ENCODE measurements at places on chromosomes 5 and 9.

DNA sequence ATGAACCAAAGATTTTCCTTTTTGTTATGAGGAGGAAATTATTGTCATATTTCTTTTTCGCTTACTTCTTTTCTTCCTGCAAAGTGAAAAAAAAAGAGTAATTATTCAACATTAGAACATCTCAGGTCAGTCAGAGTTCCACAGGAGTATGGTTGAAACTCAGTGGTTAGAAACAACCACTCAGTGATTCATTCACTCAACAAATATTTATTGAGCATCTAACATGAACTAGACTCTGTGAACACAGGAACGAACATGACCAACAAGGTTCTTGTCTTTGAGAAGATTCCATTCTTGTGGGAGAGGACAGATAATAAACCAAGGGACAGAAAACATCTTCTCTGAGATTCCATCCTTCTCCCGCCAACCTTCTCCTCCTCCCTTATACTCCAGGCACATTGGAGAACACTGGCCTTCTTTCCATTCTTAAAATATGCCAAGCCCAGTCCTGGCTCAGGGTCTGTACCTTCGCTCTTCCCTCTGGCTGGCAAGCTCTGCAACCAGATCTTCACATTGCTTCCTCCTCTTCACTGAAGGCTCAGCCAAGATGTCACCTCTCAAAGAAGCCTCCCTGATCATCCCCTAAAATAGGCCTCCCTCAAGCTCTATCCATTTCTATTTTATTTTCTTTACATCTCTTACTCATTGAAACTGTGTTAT is 6.8 kb upstream of the GRAMD2B start:
- no peak for DNase-seq

DNA sequence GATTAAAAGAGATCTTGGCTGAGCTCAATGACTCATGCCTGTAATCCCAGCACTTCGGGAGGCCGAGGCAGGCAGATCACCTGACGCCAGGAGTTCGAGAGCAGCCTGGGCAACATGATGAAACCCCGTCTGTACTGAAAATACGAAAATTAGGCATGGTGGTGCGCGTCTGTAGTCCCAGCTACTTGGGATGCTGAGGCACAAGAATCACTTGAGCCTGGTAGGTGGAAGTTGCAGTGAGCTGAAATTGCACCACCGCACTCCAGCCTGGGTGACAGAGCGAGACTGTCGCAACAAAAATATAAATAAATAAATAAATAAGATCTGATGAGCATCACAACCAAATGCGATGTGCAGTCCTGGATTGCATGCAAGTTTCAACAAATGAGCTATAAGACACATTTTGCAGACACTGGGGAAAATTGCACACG is 8.7 kb upstream of the ENG start:
- no peak for DNase-seq

DNA sequence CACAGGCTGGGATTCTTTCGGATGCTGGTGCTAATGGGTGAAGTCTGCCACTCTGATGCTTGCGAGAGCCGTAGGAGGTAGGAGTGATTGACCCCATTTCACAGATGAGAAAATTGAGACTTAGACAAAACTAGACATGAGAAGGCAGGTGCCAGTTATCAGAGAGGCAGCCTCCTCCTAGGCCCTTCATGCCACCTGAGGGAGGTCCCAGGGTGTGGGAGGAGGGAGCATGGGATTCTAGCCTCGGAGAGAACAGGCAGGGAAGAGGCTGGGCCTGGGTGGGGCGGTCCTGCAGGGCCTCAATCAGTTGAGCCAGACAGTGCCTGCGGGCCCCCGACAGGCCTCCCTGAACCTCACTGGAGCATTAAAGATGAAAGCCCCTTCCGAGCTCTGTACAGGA is 112.4 kb downstream of the COL23A1 start:
- no peak for DNase-seq

DNA sequence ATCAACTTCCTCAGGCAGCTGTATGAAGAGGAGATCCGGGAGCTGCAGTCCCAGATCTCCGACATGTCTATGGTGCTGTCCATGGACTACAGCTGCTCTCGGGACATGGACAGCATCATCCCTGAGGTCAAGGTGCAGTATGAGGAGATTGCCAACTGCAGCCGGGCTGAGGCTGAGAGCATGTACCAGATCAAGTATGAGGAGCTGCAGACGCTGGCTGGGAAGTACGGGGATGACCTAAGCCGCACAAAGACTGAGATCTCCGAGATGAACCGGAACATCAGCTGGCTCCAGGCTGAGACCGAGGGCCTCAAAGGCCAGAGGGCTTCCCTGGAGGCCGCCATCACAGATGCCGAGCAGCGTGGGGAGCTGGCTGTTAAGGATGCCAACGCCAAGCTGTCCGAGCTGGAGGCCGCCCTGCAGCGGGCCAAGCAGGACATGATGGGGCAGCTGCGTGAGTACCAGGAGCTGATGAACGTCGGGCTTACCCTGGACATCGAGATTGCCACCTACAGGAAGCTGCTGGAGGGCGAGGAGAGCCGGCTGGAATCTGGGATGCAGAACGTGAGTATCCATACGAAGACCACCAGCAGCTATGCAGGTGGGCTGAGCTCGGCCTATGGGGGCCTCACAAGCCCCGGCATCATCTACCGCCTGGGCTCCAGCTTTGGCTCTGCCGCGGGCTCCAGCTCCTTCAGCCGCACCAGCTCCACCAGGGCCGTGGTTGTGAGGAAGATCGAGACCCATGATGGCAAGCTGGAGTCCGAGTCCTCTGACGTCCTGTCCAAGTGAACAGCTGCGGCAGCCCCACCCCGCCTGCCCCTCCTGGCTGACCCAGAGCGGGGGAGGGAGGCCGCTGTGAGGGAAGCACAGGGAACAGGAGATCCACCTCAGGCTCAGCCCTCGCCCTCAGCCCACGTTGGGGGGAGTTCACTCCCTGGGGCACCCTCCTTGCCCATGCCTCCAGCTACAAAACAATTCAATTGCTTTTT is 84.0 kb downstream of the SEC61B start:
- no peak for DNase-seq

DNA sequence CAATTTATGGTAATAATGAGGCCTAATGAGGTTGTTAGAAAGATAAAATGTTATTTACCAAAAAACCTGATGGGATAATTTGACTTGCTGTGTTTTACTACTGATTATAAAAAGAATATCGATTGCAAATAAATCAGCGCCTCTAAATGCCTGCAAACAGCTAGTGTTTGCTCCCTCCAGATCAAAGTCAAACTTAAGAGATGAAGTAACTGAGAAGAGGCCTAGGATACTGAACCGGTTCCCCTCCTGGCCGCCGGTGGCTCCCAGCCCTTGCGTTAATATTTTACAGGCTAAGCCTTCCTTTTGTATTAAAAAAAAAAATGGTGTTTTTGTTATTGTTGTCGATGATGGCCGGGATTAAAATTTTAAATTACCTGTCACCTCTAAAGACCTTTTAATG is 2.6 kb downstream of the IRX1 start:
- DNase-seq: no peak

DNA sequence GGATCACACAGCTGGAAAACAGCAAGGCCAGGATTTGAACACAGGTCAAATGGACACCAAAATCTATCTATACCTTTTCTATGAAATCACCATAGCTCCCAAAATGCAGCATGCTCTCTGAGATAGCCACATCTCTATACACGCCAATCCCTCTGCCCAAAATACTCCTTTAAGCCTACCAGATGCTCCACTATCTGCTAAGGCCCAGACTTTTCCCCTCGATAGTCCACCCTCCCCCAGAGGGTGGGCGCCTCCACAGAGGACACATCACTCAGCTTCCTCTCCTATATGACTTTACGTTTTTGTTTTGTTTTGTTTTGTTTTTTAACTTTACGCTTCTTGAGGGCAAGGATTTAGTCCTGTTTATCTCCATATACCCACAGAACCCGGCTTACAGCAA is 46.8 kb downstream of the MTMR12 start:
- no peak for DNase-seq

DNA sequence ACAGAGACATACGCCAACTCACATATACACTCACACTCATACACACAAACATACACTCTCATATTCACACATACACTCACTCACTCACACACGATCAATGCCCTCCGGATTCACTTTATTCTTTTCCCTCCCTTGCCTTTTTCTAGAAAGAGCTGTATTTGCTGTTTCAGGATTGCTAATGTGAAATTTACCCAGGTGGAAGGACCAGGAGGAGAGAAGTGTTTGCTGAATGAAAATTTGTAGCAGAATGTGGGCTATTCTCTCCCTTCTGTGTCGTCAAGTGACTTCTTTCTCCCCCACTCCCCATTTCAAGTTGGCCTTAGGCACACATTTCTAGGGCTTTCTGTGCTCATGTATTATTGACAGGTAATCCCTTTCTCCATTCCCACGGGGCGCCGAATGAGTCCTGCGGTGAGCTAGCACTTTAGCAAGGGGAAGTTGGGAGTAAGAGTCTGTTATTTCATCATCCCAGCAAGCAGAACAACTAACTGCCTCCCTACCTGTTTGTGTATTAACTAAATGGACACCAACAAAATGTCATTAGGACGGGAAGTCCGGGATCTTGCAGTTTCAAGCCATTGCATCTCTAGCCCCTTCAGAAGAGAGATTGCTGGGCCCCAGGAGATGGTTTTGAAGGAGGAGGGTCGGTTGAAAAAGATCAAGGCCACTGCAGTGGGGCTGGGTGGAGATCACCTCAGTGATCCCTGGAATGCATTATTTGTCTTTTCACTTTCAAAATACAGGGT is 97.1 kb upstream of the TAF11L2 start:
- DNase-seq: no peak

GRCh38 chr5:52598968-52599367 is 188.7 kb upstream of the ITGA1 start:
- DNase-seq: no peak

GRCh38 chr5:65102976-65103711 is 334.4 kb downstream of the CWC27 start:
- no peak for DNase-seq

Data from spinal cord (tissue), 10 donors.